Naive thymus-derived CD4-positive, alpha-beta T cell (primary cell): ENCODE measurements at places on chromosomes 4 and X. TPM values are rescaled to one million over a fixed set of nuclear protein-coding genes. Genes with fewer than 3 reads are reported as not detected.

MAGEA2B gene
- not detected for total RNA-seq

- no peak for DNase-seq
- H3K4me1 ChIP-seq = no peaks in the 10 kb centered on the region
- no peaks in the 10 kb centered on the region for H3K36me3 ChIP-seq
- no peaks in the 10 kb centered on the region for H3K27me3 ChIP-seq
- H3K4me3 ChIP-seq = no peak overlapping the region
Measured at GRCh38 chrX:6985537-6985936, 162.0 kb upstream of the STS start.

TCEAL6 gene
- not detected for total RNA-seq

DNA sequence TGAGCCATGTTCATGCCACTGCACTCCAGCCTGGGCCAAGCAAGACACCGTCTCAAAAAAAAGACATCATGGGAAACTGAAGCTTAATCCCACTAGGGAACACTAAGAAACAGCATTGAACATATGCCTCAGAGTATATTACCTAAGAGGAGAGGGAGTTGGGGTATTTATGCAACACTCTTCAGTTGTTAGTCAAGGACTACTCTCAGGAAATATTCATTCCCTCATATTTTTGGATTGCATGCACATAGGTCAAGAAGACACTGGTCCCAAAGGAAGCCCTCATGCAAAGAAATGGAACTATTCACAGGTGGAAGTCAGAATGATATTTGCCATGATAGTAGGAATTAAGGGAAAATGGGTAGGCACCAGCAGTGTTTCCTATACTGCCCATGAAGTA is 22.8 kb upstream of the PAPSS1 start:
- no peaks in the 10 kb centered on the region for H3K36me3 ChIP-seq
- H3K27ac ChIP-seq = no peak overlapping the region
- no peak for DNase-seq
- no peak overlapping the region for H3K4me3 ChIP-seq

- no peaks in the 10 kb centered on the region for H3K27me3 ChIP-seq
- H3K36me3 ChIP-seq = peaks cover 3% of the 10 kb centered on the region
- DNase-seq = no peak
- H3K4me1 ChIP-seq = no peaks in the 10 kb centered on the region
Measured at GRCh38 chr4:73451404-73451803, 15.4 kb downstream of the AFP start.

GRCh38 chrX:25968920-25969319 is 169.2 kb upstream of the MAGEB18 start:
- no peak for DNase-seq
- H3K27me3 ChIP-seq = no peaks in the 10 kb centered on the region
- no peak overlapping the region for H3K27ac ChIP-seq
- no peaks in the 10 kb centered on the region for H3K36me3 ChIP-seq
- no peak overlapping the region for H3K4me3 ChIP-seq
- no peaks in the 10 kb centered on the region for H3K4me1 ChIP-seq

- H3K4me1 ChIP-seq = no peaks in the 10 kb centered on the region
- H3K36me3 ChIP-seq = no peaks in the 10 kb centered on the region
- H3K27me3 ChIP-seq = no peaks in the 10 kb centered on the region
Measured at GRCh38 chr4:185794637-185795036, 17.4 kb downstream of the SORBS2 start.

IL15 gene
- total RNA-seq = 0.54 TPM

- H3K27me3 ChIP-seq = no peaks in the 10 kb centered on the region
- no peak for DNase-seq
- no peak overlapping the region for H3K27ac ChIP-seq
- no peaks in the 10 kb centered on the region for H3K36me3 ChIP-seq
- no peaks in the 10 kb centered on the region for H3K4me1 ChIP-seq
Measured at GRCh38 chr4:129970801-129971200, 874.8 kb downstream of the C4orf33 start.

GRCh38 chr4:110122201-110122600 is 76.2 kb downstream of the ELOVL6 start:
- H3K4me1 ChIP-seq = peaks cover 7% of the 10 kb centered on the region
- DNase-seq = no peak
- H3K27ac ChIP-seq = no peak overlapping the region

DNA sequence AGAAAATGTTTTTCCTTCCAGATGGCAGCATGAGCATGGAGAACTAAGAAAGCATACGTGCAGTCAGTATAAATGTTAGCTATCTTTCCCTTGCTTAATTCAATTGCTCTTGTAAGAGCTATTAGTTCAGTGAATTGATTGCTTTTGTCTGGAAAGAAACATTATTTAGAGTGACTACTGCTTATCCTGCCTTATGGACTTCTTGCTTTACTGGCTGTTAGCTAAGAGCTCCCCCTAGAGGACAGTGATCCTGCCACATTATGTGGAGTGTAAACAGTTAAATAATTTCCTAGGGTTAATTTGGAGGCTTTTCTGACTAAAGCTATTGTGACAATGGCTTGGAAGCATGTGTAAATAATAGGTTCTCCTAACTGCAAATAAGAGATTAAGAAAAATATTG is 1402.4 kb downstream of the FAM133A start:
- H3K4me3 ChIP-seq = no peak overlapping the region
- no peaks in the 10 kb centered on the region for H3K4me1 ChIP-seq
- DNase-seq = no peak
- H3K36me3 ChIP-seq = no peaks in the 10 kb centered on the region
